Activated T-cell treated with anti-CD3 and anti-CD28 coated beads for 1 hour (primary cell): ENCODE measurements at places on chromosomes 4 and X.

DNA sequence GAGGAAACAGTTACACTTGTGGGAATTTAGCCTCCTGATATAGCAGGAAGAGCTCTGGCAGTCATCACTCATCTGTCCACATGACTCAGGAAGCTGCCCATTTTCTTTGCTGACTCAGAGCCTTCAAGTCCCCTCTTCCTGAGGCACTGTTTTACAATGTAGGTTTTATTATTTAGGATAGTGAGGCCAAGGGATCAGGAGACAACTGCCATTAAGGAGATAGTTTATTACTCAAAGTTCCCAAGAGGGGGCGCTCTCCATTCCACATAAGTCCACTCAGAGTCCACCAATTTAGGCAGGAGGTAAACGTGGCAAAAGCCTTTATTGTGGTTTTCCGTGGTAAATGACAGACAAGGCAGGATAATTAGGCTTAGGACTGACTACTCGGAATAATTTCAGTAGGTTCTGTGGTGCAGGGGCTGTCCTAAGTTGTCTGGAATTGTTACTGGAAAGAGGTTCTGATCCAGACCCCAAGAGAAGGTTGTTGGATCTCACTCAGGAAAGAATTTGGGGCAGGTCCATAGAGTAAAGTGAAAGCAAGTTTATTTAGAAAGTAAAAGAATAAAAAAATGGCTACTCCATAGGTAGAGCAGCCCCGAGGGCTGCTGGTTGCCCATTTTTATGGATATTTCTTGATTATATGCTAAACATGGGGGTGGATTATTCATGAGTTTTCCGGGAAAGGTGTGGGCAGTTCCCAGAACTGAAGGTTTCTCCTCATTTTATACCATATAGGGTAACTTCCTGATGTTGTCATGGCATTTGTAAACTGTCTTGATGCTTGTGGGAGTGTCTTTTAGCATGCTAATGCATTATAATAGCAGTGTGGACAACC lies 96.0 kb upstream of the RAB40AL start:
- DNase-seq: no peak

GRCh38 chr4:161554372-161554990 lies 609.3 kb downstream of the FSTL5 start:
- no peak for DNase-seq

GRCh38 chrX:118558926-118559325 lies 63.3 kb downstream of the DOCK11 start:
- no peak for DNase-seq

GRCh38 chrX:99461223-99461622 lies 948.9 kb downstream of the PCDH19 start:
- no peak for DNase-seq

GRCh38 chrX:10477525-10477924 lies 142.9 kb downstream of the MID1 start:
- no peak for DNase-seq

GRCh38 chr4:176953021-176953420 lies 160.3 kb upstream of the VEGFC start:
- no peak for DNase-seq

DNA sequence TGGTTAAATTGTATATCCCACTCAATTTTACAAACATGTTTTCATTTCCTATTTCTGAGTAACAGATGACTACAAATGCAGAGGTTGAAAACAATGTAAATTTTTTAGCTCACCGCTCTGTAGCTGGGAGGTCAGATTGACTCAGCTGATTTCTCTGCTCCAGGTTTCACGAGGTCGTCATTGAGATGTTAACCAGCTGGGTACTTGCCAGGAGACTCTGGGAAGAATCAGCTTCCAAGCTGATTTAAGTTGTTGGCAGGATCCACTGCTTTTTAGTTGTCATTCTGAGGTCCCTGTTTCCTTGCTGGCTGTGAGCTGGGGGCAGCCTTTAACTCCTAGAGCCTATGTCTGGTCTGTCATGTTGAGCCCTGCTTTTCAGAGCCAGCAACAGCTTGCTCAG lies 864.3 kb upstream of the AGA start:
- no peak for DNase-seq

GRCh38 chr4:80586716-80587115 lies 251.2 kb downstream of the CFAP299 start:
- no peak for DNase-seq

- DNase-seq: no peak
These were observed 937.8 kb downstream of the PCDH7 start for GRCh38 chr4:31657859-31658570.
